NCI-H2107 (cell line): ENCODE measurements at places on chromosomes 4 and X.

GRCh38 chr4:1024882-1025545, 13.6 kb downstream of the FGFRL1 start:
- DNase-seq, result no peak

DNA sequence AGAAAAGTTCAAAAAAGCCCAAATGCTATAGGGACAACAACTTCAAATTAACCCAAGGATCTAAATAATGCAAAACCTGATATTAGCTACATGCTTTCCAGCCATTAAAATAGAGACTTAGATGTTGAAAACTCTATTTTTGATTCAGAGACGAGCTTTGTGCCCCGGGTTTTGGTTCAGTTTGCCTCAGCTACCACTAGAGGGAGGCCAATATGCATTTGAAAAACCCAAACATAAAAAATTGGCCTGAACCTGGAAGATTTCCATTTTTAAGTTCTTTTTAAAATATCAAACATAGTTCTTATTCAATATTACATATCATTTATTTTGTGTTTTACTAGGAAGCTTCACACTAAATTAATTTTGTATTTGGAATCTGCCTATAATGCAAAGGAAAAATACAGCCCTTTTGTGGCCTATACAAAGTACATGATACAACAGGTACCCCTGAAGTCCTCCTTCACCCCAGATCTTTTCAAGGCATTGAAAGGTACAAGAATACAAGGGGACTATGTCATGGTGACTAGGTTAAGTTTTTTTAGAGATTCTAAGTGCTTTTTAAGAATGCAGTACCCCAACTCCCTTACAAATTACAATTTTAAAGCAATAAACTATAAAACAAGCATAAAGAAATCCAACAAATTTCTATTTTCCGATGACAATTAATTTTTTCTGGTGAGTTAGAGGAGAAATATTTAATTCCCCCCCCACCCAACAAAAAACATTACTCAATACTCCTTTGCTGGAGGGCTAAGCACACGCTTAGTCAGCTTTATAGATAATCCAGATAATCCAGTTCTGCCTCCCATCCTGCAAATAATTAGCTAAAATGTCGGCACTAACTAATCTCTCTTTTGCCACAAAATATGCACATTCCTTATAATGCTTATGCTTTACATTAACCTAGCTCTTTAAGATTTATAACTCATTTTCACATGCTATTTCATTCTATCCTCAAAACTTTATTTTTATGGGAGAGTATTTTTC, 97.7 kb upstream of the PTPN13 start:
- DNase-seq, result no peak

DNA sequence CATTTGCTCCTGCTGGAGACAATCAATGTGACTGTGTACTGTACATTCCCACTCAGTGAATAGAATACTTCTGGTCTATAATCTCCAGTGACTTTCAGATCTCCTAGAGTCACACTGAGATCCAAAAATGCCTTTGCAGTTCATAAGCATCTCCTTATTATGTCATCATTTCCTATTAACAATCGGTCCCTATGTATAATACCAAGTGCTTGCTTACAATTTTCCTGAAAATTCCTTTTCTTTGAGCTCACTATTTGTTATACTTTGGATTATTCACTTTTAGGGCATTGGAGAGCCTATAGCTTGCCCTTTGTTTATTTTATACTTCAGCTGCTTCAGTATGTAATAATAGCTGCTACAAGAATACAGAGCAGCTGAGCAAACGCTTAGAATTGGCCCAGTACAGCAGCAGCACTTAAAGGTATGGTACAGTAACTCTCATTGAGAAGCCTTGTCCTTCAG, 313.0 kb downstream of the DCTD start:
- no peak for DNase-seq

DNA sequence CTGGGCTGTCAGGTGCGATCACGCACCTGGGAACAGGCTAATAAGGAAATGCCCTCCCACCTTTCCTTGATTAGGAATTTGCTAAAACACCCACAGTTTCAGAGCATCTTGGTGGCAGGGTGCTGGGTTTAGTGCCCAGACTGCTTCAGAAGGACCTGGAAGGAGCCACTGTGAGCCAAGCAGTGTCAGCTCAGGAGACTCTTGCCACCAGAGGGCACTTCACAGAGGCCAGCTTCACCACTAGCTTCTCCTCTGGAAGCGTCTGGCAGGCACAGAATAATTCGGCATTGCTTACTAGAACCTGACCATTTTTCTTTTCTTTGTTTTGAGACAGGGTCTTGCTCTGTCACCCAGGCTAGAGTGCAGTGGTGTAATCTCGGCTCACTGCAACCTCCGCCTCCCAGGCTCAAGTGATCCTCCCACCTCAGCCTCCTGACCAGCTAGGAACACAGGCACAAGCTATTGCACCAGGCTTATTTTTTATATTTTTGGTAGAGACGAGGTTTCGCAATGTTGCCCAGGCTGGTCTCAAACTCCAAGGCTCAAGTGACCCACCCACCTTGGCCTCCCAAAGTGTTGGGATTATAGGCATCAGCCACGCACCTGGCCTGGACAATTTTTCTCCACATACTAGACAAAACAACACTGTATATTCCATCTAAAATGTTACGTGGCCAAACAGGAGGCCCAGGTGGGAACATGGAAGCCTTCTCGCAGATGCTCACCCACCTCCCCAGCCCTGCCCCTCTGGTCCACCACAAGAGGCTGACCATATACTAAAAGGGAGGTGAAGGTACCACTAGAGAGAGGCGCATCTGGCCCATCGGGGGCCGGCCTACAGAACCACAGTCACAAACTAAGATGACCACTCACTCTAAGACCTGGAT, 14.1 kb downstream of the NOP14 start:
- DNase-seq, result no peak

- DNase-seq, result no peak
These were observed 867 bp downstream of the TIFA start for GRCh38 chr4:112284662-112285411.

DNA sequence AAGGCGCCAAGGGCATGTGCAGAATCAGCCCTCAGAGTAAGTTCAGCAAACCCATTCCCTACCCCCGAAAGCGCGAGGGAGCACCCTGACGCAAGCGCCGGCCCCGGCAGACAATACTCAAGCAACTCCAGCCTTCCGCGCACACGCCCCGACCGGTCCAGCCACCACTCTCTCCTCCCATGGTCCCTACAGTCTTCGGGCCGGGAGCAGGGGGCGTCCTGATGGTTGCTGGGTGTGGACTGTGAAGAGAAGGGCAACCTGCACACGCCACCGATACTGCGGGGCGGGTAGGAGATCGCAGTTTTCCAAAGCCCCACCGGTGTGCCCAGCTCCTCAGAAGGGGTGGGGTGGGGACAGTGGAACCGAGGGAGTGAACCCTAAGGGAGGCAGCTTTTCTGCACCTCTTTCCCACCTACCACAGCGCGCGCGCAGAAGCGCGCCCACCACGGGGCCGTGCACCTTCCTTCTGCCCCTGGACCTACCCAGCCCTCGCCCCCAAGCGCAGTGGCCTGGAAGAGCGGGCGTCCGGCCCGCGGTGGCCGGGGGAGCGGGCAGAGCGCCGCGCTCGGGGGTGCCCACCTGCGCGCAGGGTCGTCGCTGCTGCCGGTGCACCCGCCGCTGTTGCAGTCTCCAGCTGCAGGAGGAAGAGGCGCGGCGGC, 650.2 kb upstream of the DIPK2B start:
- DNase-seq, result no peak

DNA sequence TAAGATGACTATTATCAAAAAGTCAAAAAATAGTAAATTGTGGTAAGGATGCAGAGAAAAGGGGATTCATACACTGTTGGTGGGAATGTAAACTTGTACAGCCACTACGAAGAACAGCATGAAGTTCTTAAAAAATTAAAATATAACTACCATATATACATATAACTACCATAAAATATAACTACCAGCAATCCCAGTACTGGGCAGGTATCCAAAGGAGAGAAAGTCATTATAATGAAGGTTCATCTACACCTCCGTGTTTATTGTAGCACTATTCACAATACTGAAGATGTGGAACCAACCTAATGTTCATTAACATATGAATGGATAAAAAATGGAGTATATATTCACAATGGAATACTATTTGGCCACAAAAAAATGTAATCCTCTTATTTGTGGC, 360.9 kb upstream of the CT83 start:
- DNase-seq, result no peak

DNA sequence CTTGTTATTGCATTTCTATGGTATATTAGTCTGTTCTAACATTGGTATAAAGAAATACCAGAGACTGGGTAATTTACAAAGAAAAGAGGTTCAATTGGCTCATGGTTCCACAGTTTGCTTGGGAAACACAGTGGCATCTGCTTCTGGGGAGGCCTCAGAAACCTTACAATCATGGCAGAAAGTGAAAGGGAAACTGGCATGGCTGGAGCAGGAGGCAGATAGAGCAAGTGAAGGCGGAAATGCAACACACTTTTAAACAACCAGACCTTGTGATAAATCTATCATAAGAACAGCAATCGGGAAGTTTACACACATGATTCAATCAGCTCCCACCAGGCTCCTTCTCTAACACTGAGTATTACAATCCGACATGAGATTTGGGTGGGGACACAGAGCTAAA, 346.6 kb upstream of the GNPDA2 start:
- no peak for DNase-seq

- no peak for DNase-seq
These were observed 139.5 kb downstream of the SH3KBP1 start for GRCh38 chrX:19747652-19748610.

DNA sequence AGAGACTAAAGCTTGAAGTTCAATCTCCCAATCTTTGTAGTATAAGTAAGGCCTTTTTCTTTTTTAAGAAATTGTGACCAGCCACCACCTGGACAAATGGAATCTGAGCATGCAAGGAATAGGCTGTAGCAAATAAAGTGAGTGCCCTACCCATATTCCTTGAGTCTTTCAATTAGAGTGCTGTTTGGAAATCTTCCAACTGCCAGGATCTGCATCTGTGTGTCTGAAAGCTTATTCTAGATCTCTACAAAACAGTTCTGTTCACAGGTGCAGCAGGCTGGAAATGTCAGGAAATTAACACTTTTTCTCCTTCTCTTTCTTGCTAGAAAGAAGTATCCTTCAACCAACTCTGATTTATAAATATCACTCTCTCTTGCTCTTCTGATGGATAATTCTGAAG, 76.7 kb upstream of the NDST3 start:
- DNase-seq, result no peak

GRCh38 chrX:46630141-46630540, 56.6 kb downstream of the CHST7 start:
- DNase-seq, result no peak

- DNase-seq, result peak; percentile 44
These were observed 857 bp downstream of the SCML1 start for GRCh38 chrX:17737986-17738713.

DNA sequence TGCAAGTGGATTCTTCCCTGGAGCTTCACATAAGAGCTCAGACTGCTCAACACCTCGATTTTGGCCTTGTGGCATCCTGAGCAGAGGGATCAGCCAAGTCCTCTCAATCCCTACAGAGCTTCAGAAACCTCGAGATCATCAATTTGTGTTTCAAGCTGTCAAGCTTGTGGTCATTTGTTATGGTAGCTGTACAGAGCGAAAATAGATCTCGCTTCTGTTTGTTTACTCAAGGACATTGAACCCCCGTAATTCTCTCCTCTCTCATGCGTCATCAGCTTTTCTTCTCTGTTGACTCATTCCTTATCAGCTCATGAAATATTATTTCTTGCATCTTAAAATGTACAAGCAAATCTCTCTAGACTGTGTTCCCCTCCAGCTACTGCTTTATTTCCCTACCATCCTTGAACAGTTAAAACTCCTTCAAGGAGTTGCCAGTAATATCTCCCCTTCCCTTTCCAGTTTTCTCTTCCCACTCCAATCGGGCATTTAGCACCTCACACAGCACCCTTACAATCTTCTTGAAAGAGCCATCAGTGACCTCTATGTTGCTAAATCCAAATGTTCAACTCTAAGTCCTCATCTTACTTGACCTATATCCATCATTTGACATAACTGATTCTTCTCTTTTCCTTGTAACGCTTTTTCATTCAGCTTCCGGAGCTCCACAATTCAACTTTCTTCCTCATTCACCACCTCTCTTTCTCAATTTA, 106.2 kb upstream of the FAT1 start:
- DNase-seq, result no peak

DNA sequence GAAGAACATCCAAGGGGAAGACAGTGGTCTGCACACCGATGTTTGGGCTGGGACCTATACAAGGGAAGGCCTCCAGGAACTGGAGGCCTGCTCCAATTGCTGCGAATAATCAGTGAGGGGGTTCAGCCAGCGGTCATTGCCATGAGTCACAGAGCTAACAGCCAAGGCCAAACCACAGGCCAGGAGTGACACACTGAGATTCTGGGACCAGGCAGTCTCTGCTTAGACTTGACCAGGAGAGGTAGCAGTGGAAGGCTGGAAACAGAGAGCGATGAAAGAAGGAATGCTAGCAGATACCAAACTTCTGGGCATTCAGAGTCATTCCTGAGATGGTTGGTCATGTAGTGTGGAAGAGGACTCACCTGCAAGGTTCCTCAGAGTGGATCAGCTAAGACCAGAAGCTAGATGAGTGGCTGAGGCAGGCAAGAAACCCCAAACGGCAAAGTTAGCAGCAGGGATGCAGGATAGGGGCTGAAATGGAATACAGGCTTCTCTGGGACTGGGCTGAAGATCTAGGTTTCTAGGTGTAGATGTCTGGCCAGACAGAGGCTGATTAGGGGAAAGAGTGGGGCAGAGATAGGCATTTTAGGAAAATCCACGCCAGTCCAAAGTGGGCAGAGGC, 54.7 kb downstream of the CNGA2 start:
- DNase-seq, result no peak

- DNase-seq, result no peak
These were observed 69.3 kb downstream of the MTMR1 start for GRCh38 chrX:150762258-150763165.

DNA sequence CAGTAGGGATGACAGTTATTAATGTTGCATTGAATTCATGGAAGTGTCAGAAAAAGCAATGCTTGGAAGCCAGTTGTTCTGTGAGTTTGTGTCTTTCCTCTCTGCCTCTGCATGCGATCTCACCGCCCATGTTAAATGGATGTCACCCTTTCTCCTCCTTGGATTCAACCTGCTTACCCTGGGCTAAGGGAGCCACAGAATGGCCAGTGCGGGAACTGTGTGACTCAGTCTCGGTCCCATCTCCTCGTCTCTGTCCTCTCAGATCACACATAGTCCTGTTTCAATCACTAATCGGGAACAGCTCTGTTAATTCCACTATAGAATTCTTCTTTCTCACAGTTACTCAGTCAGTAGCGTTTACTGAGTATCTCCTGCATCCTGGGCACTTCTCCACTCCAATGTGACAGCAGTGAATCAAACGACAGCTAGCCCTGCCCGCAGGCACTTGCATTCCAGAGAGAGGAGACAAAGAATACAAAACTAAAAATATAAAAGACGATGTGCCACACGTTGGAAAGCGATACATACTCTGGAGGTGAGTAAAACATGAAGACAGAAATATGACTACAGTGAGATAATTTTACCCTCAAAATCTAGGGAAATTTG, 53.6 kb upstream of the TLR3 start:
- no peak for DNase-seq

- peak; percentile 9 for DNase-seq
These were observed 18.0 kb downstream of the SPINK2 start for GRCh38 chr4:56803471-56803870.

GRCh38 chr4:20474119-20474518, 222.4 kb downstream of the SLIT2 start:
- DNase-seq, result no peak

- DNase-seq, result peak; percentile 31
These were observed 26.9 kb downstream of the AFF1 start for GRCh38 chr4:86961605-86962295.

GRCh38 chrX:123475068-123475724, 257.7 kb downstream of the THOC2 start:
- DNase-seq, result no peak
